ENCODE measurements at places on chromosomes 12 and 14. TPM values are rescaled to one million over a fixed set of nuclear protein-coding genes. Genes with fewer than 3 reads are reported as not detected.
A peak's percentile ranks its signal among the peaks of the same experiment; 100 is the strongest.

TULP3 gene
- total RNA-seq: 4.2 TPM

AQP6 gene
- total RNA-seq: not detected

- H3K4me1 ChIP-seq: peaks cover 13% of the 10 kb centered on the region
- no peak overlapping the region for H3K27ac ChIP-seq
- no peaks in the 10 kb centered on the region for H3K36me3 ChIP-seq
- no peaks in the 10 kb centered on the region for H3K27me3 ChIP-seq
Measured at GRCh38 chr14:68368850-68369249, 424.0 kb downstream of the ZFP36L1 start.

DNA sequence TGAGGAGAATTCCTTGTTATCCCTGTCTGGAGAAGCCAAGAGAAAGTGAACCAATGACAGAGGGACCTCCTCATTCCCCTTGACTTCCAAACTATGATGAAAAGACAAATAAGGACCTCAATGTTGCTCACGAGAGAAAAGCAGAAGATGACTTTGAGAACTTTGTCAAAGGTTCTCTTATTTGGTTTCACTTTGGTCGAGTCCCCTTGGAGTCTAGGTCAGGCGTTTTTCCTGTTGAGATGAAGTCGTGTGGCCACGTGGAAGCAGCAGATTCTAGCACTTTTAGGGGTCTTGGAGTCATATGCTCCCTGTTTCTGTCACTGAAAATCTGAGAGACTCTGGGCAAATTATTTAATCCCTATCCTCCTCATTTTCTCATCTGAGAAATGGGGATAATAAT is 33.8 kb upstream of the COL2A1 start:
- peaks cover 3% of the 10 kb centered on the region for H3K4me1 ChIP-seq
- no peak overlapping the region for H3K27ac ChIP-seq
- H3K36me3 ChIP-seq: peaks cover 2% of the 10 kb centered on the region
- no peaks in the 10 kb centered on the region for H3K27me3 ChIP-seq
- H3K4me3 ChIP-seq: no peak overlapping the region

DNA sequence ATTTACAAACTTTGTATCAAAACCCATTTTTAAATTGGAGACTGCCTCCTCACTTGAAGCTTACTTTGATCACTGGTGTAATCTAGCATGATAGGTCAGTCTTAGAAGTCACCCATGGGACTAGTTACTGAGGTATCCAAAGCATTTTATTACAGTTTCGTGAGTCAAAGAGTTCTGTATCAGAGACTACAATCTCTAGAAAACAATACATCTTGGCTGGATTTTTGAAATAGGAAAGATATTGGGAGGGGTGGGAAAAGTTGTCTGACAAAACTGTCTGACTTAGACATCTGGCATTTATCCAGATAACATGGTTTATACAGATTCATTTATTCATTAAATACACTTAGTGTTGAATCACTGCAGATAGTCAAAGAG is 173.5 kb upstream of the PDZRN4 start:
- no peaks in the 10 kb centered on the region for H3K36me3 ChIP-seq
- no peak overlapping the region for H3K4me3 ChIP-seq
- no peak for DNase-seq
- H3K27me3 ChIP-seq: no peaks in the 10 kb centered on the region

- H3K4me3 ChIP-seq: no peak overlapping the region
- no peak overlapping the region for H3K27ac ChIP-seq
- H3K27me3 ChIP-seq: no peaks in the 10 kb centered on the region
- no peaks in the 10 kb centered on the region for H3K36me3 ChIP-seq
Measured at GRCh38 chr14:74275241-74275841, 27.4 kb downstream of the ABCD4 start.

MUCL1 gene
- total RNA-seq: not detected

DNA sequence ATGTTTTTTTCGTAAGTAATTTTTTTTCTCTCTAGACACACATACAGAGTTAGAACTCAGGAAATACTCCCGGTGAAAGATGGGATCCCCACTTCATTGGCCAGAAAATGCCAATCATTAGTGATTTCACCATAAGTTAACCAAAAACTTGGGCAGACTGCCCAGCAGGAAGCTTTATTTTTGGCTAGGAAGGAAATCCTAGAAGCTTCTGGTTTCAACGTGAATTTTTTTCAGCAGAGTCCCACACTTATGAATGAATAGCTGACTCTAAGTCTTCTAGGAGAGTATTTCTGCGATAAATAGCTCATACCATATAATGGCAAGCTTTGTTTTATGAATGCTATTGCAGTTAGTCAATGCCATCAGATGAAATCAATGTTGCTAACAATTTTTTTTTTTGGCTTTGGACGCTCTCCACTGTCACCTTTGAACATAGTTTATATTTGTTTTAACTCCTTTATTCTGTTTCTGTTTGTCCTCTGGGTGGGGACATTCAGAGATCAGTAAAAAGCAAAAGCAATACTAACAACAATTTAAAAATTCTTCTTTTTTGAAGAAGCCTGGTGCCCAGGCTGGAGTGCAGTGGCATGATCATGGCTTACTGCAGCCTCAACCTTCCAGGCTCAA is 9.5 kb downstream of the PPP1CC start:
- H3K27ac ChIP-seq: no peak overlapping the region
- H3K27me3 ChIP-seq: no peaks in the 10 kb centered on the region
- H3K4me3 ChIP-seq: no peak overlapping the region
- no peak for DNase-seq
- H3K4me1 ChIP-seq: peaks cover 61% of the 10 kb centered on the region
- peaks cover 61% of the 10 kb centered on the region for H3K36me3 ChIP-seq

- H3K4me3 ChIP-seq: no peak overlapping the region
- DNase-seq: no peak
- H3K27ac ChIP-seq: no peak overlapping the region
- no peaks in the 10 kb centered on the region for H3K27me3 ChIP-seq
- peaks cover 14% of the 10 kb centered on the region for H3K4me1 ChIP-seq
Measured at GRCh38 chr14:105850853-105851581, 324.6 kb downstream of the TMEM121 start.

DNA sequence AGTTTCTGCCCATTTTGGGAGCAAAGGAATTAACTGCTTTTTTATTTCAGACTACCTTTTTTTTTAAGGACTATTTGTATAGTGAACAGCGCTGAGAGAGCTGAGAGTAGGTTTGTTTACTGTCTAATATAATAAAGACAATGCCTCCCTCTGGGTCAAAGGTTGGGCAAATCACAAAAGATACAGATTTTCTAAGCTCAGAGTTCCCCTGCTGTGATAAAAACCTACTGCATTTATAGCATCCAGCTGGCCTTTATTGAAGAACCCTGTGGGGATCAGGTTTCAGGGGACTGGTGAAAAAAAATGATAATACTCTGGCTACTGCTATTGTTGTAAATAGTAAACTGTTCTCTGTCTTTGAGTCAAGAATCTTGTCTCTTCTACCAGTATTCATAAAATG is 28.7 kb downstream of the CCDC59 start:
- no peak overlapping the region for H3K27ac ChIP-seq
- DNase-seq: no peak
- no peaks in the 10 kb centered on the region for H3K27me3 ChIP-seq
- H3K4me1 ChIP-seq: no peaks in the 10 kb centered on the region
- no peaks in the 10 kb centered on the region for H3K36me3 ChIP-seq

GRCh38 chr14:61474701-61475100 is 153.3 kb downstream of the PRKCH start:
- H3K36me3 ChIP-seq: peaks cover 31% of the 10 kb centered on the region
- H3K4me1 ChIP-seq: peaks cover 86% of the 10 kb centered on the region
- H3K27ac ChIP-seq: peak overlapping the region; percentile 95
- DNase-seq: no peak
- no peaks in the 10 kb centered on the region for H3K27me3 ChIP-seq
- H3K4me3 ChIP-seq: no peak overlapping the region

- no peaks in the 10 kb centered on the region for H3K27me3 ChIP-seq
- H3K4me1 ChIP-seq: no peaks in the 10 kb centered on the region
- H3K4me3 ChIP-seq: no peak overlapping the region
- H3K27ac ChIP-seq: no peak overlapping the region
Measured at GRCh38 chr14:39368261-39368959, 63.8 kb downstream of the FBXO33 start.

IPO8 gene
- total RNA-seq: 17.2 TPM

All from CD4-positive, alpha-beta T cell (primary cell).